Globus pallidus (tissue), 1 donor: ENCODE measurements at places on chromosomes 11 and 22.
A peak's percentile ranks its signal among the peaks of the same experiment; 100 is the strongest.

DNA sequence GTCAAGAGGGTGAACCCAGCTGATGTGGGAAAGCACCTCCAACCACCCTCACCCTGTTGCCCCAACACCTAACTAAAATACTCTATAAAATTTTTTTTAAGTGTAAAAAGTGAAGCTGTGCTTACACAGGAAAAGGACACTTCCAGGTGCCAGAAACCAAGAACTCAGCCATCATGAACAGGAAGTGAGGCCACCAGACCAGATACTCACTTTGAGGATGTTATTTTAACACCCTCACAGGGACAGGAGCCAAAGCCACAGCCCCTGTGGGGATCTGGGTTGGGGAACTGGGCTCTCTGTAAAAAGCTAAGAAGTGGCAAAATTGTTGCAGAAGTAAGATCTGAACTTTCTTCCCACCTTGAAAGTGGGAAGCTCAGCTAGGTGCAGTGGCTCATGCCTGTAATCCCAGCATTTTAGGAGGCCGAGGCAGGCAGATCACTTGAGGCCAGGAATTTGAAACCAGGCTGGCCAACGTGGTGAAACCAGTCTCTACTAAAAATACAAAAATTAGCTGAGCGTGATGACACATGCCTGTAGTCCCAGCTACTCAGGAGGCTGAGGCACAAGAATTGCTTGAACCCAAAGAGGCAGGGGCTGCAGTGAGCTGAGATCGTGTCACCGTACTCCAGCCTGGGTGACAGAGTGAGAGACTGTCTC is 3.8 kb downstream of the RSPH14 start:
- DNase-seq: no peak

GRCh38 chr22:27627444-27627833 is 174.1 kb downstream of the MN1 start:
- DNase-seq: no peak

- DNase-seq: no peak
Measured at GRCh38 chr11:34134765-34135164, 29.3 kb downstream of the NAT10 start.

DNA sequence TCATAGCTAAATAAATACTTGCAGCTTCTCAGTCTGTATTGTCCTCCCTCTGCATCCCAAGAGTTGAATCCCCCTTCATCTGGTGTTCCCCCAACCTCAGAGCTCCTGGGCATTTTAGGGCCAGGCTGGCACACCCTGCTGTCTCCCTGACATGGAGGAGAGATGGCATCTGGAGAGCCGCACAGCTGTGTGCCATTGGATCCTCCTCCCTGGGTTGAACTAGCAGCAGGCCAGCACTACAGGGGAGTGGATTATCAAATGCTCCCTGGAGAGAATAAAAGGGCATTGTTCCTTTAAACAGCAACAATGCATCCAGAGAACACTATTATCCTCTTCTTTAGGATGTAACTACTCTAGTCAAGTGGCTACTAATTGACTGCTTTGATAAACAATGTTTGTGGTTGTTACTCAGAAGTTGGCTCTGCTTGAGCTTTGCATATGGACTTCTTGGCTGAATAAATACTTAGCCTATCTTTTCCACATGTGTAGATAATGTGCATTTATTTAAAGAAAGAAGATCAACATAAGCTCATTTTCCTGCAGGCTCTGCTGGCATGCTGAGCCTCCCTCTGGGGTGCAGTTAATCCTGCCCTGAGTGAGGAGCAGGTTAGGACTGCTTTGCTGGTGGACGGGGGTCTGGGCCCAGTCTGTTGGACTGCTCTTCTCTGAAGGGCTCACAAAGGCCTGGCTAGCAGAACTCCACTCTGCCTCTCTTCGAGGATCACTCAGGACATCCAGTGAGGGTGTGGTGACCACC is 897.2 kb downstream of the TBC1D22A start:
- DNase-seq: peak; percentile 3

- peak; percentile 4 for DNase-seq
Measured at GRCh38 chr11:84780689-84781293, 846.4 kb downstream of the DLG2 start.

DNA sequence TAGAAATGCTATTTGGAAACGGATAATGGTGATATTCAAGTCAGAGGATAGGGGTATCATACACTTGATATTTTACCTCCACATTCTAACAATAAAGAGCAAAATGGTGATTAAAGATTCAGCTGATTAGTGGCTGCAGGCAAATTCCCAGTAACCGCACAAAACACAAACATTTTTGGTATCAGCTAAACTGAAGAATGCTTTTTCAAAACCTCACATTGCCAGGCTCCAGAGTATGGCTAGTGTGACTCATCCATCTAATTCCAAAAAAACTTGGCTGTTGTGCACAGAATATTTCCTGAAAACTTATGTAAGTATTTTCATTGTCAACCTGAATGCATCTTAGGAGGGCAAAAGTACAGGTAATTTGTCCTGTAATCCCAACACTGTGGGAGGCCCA is 10.9 kb downstream of the SRPRA start:
- DNase-seq: no peak

GRCh38 chr11:115298300-115299012 is 205.8 kb downstream of the CADM1 start:
- no peak for DNase-seq

GRCh38 chr11:31764766-31765165 is 46.4 kb downstream of the PAX6 start:
- DNase-seq: no peak

DNA sequence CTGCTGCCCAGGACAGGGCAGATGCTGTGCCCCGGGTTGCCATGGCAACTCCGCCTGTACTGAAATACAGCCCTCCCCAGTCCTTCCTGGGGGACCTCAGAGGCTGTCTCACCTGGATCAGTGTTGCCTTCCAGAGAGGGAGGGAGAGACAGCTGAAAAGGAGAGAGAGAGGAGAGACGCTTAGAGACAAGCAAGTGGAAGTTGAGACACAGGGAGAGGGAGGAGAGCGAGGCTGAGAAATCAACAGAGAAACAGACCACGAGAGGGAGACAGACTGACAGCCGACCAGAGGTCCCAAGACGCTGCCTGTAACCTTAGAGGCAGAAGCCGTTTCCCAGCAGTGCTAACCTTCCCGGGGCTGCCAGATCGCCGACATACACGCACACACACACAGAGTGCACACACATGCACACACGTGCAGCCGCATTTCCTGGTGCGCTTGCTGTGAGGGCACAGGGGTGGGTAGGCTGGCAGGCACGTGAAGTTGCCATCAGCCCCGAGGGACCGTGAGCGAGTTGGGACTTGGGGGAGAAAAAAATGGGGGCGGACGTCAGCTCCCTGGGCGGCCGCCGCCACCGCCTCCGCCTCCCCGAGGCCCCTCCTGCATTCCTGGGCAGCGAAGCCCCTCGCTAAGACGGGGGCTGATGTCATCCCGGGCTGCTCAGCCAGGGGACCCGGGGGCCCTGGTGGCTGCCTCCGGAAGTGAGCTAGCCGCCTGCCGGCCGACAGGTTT is 88.6 kb upstream of the CRYBB3 start:
- DNase-seq: peak; percentile 48
